ENCODE measurements at places on chromosomes 12 and 14.

DNA sequence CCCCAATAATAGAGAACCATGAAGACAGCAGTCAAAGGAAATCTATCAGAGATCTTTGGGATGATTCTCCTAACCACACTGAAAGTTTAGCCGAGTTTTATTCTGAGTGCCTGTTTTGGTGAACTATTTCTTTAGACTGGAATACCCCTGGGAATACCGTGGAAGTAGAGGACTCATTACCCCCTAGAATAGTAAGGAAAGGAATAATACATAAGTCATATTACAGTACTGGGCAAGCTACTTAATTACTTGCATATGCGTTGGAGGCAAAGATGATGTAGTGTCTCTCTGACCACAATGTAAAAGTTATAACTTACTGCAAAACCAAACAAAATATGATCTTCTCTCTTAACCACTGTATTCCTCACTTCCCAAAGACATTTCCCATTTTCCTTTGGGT, 25.5 kb downstream of the ZC2HC1C start:
- no peak for DNase-seq

DNA sequence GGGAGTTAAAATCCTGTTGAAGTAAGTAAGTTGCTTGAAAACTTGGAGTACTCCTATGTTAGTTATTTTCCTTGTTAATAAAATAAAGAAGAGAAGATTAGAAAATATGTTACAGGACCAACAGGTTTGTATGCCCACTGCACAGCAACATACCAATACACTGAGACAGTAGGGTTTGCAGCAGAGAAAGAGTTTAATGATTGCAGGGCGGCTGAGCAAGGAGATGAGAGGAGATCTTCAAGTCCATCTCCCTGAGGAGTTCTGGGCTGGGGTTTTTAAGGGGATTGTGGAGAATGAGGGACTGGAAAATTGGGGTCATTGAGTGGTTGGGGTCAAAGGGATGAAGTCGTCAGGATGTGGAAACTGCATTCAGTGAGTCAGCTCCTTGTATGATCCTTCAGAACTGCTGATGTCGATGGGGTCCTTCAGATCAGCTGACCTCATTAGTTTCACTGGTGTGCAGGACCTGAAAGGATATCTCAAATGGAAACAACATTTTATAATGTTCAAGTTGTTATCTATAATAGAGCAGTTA, 4.3 kb upstream of the HSD17B6 start:
- no peak for DNase-seq

DNA sequence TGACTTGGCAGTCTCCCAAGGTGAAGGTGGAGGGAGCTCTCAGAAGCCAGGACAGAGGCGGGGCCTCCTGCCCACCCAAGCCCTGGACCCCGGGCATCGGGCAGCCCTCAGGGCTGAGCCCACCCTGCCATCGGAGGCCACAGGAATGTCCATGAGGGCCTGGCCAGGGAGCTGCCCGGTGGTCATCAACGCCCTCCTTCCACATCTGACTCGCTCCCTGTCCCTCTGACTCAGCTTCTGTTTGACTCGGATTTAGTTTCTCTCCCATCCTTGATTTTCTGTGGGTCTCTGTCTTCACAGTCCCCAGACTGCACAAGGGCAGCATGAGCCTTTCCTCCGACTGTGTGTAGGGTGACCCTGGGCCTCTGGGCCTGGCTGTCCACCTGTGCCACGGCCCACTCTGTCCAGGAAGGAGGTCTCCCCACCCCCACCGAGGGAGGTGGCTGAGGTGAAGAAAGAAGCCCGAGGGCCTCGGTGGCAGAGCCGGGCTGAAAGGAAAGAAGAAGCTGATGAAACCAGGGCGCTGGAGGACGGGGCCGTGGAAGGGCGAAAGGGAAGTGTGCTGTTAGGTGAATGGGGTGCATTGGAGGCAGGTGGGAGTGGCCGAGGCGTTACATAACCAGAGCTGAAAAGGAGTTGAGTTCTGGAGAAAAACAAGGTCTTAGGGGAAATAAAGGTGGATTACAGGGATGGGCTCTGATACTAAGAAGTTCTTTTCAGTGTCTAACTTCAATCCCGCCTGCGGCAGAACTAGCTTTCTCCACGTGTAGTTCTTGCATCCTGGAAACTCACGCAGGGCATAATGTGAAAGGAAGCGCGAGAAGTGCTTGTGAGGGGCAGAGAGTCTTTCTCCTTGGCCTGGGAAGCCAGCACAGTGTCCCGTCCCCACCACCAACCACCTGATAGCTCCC, 16.7 kb upstream of the TMEM106C start:
- DNase-seq: peak; percentile 68

GRCh38 chr14:87877877-87878276, 115.1 kb downstream of the GALC start:
- no peak for DNase-seq

- peak; percentile 20 for DNase-seq
These were observed 269.7 kb downstream of the RAD51B start for GRCh38 chr14:68089146-68089731.

DNA sequence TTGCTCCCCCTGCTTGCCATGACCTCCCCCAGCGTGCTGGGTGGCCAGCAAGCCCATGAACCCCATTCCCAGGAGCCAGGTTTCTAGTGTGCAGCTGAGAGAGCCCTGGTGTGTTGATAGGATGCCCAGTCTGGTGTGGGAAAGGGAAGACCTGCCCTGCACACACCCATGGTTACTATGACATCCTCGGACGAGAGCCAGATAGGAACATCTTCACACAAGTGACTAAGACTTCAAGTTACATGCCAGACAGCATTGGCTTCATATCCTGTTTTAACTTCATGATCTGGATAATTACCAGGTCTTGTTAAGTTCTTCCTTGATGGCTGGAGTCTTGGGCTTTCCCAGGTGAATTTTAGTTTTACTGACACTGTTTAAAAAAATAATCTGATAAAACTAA, 196.6 kb upstream of the EGLN3 start:
- no peak for DNase-seq

DNA sequence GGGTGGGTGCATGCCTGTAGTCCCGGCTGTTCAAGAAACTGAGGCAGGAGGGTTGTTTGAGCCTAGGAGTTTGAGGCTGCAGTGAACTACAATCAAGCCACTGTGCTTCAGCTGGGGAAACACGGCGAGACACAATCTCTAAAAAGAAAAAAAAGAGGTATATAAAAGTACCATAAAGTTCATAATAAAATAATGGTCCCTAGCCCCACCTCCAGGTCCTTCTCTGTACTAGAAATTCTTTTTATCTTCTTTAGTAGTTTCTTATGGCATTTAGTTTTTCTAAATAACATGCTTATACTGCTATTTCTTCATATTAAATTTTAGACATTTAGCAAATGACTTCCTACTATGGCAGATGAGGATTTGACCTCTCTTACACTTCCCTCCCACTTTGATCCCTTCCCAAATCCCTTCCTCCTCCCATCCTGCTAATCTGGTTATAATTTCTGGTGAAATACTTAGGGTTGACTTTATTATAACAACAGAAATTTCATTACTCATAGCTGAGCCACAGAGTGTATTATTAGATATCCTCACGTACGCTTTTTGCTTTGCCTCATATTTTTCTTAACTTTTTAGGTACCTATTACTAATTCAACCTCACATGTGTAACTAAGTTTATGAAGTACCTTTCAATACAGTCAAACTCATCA, 94.7 kb downstream of the SLC41A2 start:
- no peak for DNase-seq

- DNase-seq: no peak
These were observed 39.1 kb downstream of the ADCK1 start for GRCh38 chr14:77838831-77839511.
